Retina (tissue), 1 donor: ENCODE measurements at places on chromosomes 3 and 15.

DNA sequence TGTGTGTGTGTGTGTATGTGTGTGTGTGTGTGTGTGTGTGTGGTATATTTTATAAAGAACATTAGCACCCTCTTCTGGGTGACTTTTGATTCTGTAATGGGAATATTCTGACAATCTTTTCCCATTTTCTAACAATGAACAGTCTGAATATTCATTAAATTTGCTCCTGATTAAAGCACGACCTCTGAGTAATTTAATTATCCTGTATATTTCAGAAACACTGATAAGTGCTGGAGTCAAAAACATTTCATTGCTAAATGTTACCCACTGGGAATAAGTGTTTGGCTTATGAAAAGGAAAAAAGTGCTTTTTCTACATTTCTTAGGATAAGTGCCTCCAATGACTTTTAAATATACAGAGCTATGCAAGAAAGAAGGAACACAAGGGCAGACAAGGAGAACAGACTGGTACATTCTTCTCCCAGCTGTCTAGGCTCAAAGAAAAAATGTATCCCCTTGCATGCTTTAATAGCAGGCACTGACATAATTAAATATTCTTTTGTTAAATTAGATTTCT is 32.3 kb upstream of the SYNPR start:
- DNase-seq = no peak

DNA sequence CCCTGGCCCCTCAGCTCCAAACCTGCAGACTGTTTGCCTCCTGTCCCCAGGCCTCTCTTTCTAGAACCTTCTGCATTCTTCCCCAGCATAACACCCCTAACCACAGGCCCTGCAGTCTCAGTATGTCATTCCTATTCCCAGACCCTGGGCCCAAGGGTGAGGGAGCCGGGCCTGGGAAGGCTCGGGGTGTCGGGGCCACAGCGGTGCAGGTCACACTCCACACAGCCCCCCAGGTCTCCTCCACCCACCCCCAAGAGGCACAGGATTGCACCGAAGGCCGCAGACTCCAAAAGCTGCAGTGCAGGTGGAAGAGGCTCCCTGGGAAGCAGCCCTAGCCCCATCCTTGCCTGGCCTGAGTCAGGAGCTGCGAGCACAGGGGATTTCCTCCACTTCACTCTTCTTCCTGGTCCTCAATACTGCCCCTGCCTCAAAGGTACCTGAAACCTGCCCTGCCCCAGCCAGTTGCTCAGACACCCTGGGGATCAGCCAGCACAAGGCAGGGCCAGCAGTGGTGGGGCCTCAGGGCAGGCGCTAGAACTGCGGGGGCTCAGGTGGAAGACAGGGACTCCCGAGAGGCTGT is 31.1 kb downstream of the TNK2 start:
- DNase-seq = no peak

GRCh38 chr15:67350042-67350441 is 95.5 kb downstream of the IQCH start:
- DNase-seq = no peak

DNA sequence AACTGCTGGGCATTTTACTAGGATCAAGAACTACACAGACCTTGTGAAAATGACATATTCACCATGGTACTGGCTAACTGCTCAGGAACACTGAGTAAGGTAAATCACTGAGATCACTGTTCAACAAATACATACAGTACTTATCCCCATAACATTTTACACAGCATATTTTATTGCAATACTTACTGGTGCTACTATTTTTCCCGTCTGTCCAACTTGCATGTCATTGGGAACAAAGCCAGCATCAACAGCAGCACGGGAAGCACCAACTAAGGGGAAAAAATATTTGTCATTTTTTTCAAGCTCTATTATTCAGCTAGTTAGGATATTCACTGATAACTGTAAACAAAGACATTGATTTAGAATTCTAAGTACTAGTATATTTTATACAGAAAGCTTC is 37.0 kb downstream of the ETFA start:
- DNase-seq = no peak

GRCh38 chr3:182349051-182349450 is 444.3 kb upstream of the ATP11B start:
- no peak for DNase-seq
